Neural progenitor cell (in vitro differentiated cells): ENCODE measurements at places on chromosomes 1 and 21.

DNA sequence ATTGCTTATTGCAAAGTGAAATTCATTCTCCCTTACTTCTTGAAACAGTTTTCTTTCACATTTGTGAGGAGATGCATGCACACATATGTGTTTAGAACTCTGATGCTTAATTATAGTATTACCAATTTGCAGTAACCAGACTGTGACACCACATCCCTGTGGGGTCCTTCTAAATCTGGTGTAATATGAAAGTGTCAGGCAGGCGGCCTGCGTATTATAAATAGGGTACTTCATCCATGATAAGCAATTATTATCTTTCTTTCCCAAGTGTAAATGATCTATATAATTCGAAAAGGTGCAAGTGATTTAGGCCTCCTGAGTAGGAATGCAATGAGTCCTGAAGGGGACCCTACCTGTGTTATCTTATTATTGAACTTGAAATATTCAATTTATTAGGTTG is 876 bp downstream of the EFCAB7 start:
- no peak for DNase-seq

GRCh38 chr1:182126272-182126800 is 64.8 kb upstream of the ZNF648 start:
- DNase-seq: no peak

DNA sequence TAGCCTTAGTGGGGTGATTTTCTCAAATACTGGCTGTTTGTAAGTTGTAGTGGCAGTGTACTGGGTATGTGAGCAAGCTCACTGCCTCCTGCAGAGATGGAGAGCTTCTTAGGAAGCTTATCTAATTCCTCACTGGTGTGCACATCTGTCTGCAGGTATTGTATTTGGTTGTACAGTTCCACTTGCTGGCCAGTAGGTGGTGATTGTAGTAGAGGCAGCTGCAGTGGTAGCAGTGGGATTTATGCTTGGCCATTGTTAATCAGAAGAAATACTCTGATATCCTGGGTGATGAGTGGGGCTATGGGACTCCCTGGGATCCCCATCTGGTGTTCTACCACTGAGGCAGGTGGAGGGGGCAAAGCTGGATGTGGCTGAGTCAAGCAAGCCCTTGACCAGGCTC is 276.1 kb upstream of the SPAG17 start:
- peak; percentile 9 for DNase-seq

DNA sequence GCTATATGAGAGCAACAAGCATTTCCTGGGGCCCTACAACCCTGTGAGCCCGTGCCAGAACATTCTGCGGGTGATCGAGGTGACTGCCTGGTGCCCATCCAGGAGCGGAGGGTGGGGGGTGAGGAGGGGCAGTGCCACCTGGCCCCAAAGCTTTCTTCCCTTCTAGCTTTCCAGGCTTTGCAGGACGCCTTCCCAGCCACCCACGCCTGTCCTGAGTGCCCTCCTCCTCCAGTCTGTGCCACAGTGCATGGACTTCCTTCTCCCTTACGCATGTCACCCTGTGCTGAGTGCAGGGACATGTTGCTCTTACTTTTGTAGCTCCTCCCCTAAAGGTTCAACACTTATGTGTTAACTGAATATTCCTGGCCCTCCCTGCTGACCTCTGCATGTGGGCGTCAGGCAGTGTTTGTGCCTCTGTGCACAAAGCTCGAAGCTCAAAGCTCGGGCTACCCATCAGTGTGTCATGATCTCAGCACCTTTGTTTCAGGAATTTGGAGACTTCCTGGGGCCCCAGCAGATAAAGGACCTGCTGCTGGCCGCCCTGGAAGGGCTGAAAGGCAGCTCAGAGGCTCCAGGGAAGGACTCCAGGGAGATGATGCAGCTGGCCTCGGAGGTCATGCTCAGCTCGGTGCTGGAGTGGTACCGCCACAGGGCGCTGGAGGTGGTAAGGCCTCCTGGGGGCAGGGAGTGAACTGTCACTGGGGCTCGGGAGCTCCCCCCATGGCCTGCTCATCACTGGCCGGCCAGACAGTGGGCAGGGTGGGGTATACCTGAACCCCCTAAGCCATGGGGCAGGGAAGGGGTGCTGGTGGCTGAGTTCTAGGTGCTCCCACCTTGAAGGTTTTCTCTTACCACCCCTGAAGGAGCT is 36.7 kb upstream of the TTC4 start:
- DNase-seq: no peak

DNA sequence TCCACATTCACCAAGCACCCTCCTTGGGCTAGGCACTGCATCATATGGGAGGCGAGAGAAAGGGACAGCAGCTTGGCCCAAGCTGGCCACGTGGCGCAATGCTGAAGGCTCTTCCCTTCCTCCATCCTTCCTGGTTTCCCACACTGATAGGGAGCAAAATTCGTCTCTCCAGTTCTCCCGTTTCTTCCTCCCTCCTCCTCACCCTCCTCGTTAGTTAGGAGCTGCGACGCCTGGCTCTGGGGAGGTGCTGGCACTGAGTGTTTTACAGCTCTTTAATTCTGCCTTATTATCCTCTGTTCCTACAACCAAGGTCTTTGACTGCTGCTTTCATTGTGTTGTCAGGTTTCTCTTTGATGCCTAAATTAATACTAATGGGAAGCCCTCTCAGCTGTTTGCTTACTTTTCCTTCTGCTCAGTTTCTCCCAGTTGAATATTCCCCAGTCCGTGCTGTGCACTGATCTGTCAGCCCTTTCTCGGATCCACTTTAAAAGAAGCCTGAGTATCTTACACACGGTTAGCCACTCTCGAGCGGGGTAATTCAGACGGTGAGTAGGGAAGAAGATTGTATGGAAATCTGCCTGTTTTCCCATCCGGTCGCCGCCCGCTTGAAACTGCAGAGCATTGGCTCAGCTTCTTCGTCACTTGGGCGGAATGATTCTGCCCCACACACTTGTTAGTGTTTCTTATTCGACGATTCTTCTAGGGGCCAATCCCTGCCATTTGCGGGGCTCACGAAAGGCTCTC is 56.2 kb upstream of the SMYD2 start:
- peak; percentile 24 for DNase-seq

GRCh38 chr1:231322880-231323530 is 14.6 kb downstream of the EXOC8 start:
- no peak for DNase-seq

DNA sequence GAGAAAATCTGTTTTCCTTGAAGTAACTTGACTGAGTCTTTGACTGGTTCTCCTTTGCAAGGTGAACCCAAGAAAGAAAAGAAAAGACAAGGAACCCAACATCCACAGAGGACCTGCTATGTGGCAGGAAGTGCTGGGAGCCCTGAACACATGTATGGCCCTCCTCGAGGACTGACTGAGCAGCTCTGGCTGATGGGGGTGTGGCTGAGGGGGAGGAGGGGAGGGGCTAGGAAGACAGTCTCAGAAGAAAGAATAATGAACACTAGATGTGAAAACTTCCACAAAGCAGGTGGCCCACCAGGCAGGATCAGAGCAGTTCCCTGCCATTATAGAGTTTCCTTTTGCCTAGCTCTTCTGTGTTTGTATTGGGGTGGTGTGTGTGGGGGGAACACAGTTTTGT is 26.1 kb downstream of the NENF start:
- DNase-seq: no peak

DNA sequence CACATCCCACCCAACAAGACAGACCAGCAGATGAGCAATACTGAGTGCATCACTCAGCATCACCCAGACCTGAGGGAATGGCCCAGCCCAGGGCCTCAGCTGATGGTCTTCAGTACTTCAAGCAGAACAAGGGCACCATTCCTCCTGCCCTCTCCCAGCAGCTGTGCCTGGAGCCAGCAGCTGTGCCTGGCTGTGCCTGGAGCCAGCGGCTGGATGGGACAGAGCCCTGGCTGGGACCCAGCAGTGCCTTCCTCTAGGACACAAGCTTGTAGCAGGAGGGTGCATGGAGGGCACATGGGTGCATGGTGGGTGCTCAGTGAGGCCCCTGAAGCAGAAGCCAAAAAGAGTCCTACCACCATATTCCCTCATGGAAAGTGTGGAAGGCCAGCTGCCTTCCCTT is 583.8 kb downstream of the NPHP4 start:
- no peak for DNase-seq

DNA sequence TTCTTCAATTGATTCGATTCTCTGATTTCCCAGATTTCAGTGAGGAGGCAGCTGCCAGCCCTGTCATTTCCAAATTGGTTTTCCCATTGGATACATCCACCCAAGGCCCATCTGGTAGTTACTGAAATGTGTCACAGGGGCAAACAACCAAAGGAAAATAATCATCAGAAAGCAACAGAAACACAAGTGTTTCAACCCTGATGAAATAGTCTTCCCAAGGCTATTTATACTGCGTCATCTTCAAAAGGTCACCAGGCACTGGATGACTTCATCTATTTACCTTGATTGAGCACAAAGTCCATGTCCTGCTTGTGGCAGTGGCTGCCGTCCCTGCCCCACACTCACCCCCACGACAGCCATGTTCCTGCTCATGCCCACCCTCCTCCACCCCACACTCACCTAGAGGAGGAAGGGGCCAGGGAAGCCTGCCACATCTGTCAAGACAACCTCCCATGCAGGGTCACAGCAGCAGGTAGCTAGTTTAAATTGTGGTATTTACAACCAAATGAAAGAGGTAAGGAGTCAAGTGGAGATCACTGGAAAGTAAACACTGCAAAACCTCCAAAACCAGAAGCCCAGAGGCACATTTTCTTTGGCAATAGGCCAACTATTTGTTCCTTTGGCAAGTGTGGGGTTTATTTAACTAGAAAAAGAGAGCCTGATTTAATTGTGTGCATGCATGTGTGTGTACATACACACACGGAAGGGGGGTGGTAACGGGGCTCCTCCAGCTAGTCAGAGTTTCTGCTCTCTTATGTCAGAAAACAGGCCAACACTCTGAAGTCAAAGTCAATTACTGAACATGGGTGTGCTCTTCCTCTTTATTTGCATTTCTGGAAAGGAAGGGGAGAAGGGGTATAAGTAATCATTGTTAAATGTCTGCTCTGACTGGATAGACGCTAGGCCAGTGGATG is 49.5 kb upstream of the RAB4A start:
- no peak for DNase-seq

DNA sequence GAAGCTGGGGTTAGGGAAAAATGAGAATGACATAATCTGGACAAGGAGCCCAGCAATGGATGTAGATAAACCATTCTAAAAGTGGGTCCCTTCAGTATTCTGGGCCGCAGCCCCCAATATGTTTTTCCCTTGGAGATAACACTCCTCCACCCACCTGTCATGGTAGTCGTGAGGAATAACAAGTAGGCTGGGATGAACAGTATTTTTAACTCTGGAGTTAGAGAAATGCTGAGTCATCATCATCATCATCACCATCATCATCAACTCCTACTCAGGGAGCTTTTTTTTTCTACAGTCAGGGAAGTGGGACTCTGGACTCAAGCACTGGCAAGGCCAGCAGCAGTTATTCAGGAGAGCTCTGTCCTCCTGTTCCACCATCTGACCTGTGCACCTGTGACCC is 12.8 kb downstream of the CADM3 start:
- DNase-seq: no peak

DNA sequence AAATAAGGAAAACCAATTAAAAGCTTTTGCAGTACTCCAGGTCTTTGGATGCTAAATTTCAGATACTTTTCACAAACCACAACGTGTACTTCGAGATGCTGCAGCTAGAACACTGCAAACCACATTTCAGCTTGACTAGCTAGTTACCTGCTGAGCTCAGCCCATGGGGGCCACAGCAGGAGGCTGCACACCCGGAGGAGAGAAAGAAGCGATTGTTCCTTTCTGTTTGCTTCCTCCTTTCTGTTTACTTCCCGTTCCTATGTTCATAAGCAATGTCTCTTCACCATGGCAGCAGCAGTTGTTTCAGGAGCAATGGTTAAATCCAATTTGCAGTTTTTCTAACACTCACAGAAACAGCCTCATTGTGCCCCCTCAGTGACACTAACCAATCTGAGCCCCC is 225.6 kb upstream of the FGGY start:
- DNase-seq: no peak

- DNase-seq: no peak
These were observed 61.1 kb upstream of the RCOR3 start for GRCh38 chr1:211198111-211198510.

DNA sequence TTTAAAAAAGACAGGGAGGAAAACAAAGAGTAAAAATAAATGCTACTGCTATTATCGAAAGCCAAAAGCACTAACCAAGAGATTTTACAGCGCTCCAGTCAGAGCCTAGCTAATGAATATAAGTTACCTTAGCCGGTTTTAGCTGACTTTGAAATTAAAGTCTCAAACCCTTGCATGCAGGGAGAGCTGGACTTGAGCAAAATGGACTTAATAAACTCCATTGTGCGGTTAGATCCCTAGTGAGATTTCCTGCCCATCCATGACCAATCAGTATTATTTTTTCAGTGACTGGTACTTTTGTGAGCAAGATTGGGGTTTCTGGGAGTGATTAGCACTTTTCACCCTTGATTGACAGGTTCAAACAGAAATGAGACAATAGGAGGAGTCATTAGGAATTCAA is 333.4 kb upstream of the ADGRL2 start:
- DNase-seq: peak; percentile 51

DNA sequence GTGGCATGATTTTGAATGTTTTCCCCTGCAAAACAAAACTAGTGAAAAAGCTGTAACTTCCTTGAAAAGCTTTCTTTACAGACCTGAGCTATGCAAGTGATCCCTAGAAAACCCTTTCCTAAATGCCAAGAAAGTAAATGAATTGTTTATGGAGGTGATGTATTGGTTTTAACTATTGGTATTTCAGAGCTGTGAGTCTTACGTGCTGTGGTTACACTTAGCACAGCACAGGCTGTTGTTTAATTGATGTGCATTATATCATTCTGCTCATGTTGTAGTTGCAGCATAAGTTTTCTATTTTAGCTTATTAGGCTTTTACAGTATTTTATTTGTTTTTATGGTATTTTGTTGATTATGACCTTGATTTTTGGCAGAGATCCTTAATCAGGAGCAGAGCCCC is 74.1 kb upstream of the DYNLT5 start:
- DNase-seq: no peak

- DNase-seq: peak; percentile 4
These were observed 802 bp downstream of the CYP4X1 start for GRCh38 chr1:47024141-47024801.

GRCh38 chr1:18932387-18932786 is 24.1 kb downstream of the IFFO2 start:
- DNase-seq: no peak

DNA sequence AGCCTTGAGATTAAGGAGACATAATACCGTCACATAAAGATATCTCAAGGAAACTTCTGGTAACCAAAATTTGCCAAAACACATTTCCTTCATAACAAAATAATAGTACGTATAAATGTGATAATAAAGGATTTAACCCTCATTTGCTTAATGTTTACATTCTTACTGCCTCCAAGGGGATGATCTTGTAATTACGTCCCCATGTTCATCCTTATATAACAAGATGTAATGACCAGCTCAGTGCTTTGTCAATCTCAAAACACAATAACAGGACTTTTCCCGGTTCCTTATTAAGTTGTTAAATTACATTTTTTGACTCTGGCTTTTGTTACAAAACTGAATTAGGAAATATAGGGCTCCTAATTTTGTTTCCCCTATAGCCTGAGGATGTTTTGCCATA is 41.3 kb upstream of the UHMK1 start:
- no peak for DNase-seq

DNA sequence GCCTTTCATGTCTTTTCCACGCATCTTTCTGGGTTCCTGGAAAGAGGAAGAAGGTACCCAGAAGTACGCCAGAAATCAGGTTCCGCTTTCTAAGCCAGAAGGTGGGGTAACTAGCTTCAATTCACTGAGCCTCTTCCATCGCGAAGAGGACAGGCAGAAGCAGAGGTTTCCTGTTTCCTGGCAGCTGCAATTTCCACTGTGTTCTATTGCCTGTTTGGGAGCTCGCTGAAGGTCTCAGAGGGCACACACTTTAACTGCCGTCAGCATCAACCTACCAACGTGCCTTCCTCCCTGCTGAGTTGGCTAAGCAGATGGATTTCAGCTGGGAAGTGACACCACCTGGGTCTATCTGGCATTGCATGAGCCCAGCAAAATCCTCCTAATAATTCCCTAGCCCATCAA is 10.0 kb downstream of the NCF2 start:
- DNase-seq: peak; percentile 60
